Activated T-cell treated with anti-CD3 and anti-CD28 coated beads, Interleukin-2, amount 50 U/mL, for 1 hour (primary cell): ENCODE measurements at places on chromosomes 16 and 17.

DNA sequence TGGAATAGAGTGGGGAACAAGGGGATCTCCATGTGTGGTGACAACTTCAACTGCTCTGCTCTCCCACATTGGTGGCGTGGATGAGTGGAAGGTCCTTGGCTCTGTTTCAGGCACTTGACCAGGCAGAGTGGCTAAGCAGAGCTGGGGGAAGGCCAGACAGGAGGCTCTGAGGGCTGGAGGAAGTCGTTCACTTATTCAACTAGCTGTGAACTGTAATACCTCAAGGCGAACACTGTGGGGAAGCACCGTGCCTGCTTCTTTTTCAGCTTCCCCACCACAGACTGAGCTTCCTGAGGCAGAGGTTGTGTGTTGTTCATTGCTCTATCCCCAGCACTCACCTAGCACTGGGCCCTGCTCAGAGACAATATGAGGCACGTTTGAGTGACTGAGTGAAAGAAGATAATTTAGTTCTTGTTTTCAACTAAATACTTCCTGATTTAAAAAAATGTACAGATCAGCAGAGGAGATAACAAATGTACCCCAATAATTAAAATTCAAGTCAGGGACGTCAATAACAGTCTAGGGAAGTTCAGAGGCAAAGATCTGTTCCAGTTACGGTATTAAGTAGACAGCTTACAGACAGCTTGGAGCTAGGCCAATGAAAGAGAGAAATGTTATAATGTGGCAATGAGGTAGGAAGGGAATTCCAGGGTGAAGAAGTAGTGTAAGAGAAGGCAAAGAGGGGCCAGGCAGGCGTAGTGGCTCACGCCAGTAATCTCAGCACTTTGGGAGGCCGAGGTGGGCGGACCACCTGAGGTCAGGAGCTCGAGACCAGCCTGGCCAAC is 34.7 kb downstream of the MYO18A start:
- DNase-seq, result peak; percentile 68

DNA sequence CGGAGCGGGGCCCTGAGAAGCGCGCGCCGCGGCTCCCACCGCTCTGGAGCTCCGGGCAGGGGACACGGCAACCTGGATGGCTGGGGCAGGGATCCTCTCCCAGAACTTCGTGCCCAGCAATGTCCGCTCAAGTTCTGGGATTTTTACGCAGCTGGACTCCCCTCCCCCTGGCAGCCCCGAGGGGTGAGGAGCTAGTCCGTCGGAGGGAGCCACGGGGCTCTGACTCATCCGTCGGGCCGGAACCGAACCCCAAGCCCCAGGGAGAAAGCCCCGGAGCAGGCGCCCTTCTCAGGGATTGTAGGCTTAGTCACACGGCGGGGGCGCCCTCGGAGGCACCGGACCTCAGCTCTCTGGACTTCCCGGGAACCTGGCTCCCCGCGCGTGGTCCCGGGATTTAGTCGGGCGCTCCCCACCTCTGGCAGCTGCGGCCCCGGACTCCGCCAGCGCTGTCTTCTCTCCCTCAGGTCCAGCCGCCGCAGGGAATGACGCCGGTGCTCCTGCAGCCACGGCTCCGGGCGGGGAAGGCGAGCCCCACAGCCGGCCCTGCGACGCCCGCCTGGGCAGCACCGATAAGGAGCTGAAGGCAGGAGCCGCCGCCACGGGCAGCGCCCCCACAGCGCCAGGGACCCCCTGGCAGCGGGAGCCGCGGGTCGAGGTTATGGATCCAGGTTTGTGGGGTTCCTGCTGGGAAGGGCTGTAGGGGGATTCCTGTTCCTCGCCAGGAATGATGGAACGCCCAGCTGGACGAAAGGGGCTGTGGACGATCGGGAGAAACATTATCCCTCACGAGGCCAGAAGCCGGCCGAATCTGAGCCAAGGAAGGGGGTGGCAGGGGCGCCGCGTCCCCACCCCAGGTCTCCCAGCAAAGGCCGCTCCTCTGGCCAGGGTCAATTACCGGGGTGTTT is 830 bp downstream of the SPHK1 start:
- peak; percentile 59 for DNase-seq

GRCh38 chr17:70610161-70610560 is 440.8 kb downstream of the KCNJ2 start:
- DNase-seq, result no peak

- DNase-seq, result peak; percentile 60
These were observed 17.5 kb downstream of the COG7 start for GRCh38 chr16:23435500-23435899.

GRCh38 chr16:1746693-1747195 is 24.6 kb downstream of the NME3 start:
- DNase-seq, result no peak

DNA sequence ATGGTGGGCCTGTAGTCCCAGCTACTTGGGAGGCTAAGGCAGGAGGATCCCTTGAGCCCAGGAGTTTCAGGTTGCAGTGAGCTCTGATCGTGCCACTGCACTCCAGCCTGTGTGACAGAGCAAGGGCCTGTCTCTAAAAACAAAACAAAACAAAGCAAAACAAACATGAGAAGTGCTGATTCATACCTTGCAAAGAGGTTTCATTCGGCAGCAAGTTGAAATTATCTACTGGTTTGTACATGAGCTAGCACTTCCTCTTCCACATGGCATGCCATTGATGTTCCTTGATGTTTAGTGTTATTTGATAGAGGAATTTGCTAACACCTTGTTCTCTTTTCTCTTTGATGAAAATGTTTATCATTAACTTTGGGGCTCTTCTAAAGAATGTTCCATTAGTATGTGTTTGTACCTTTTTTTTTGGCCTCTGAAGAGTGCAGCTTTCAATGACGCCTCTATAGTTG is 50.6 kb downstream of the SPECC1 start:
- no peak for DNase-seq

DNA sequence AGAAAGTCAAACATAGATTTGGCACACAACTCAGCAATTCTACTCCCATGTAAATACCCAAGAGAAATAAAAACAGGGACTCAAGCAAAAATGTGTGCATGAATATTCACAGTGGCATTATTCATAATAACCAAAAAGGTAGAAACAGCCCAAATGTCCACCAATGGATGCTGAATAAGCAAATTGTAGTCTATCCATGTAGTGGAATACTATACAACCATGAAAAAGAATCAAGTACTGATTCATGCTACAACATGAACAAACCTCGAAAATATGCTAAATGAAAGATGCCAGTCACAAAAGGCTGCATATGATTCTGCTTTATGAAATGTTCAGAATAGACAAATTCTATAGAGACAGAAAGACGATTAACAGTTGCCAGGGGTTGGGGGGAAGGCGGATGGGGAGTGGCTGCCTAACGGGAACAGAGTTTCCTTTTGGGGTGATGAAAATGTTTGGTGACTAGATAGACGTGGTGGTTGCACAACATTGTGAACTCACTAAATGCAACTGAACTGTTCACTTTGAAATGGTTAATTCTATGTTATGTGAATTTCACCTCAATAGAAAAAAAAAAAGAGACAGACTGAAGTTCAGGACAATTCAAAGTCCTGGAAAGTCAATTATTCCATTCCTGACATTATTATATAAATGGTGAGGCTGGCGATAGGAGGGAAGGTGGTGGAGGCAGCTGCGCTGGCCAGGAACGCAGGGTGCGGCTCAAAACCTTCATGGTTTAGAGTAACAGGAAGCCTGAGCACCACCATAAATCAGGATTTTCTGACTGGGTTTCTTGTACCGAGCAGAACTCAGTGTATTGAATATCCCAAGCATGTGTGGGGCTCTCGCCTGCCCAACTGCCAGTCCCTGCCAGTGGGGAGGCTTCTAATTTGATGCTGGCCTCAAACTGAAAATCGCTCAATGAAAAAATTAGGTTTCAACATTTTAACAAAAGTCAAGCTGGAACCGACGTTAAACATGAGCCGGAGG is 300.9 kb downstream of the C16orf95 start:
- no peak for DNase-seq

DNA sequence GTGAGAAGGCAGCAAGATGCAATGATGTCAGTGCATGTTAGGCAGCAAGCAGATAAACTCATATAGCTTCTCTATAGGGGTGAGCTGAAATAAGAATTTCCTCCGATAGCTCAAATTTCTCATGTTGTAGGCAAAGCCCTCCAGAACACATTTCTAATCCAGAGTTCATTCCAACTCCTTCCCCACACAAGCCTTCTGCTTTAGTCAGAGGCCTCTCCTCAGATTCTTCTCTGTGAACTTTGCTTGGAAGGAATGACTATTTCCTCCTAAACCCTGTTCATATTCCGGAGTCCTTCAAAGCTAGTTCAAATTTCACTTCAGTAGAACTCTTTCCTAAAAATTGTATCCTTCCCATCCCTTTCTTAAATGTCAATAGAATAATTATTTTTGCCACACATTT is 144.8 kb downstream of the KCNJ2 start:
- no peak for DNase-seq

DNA sequence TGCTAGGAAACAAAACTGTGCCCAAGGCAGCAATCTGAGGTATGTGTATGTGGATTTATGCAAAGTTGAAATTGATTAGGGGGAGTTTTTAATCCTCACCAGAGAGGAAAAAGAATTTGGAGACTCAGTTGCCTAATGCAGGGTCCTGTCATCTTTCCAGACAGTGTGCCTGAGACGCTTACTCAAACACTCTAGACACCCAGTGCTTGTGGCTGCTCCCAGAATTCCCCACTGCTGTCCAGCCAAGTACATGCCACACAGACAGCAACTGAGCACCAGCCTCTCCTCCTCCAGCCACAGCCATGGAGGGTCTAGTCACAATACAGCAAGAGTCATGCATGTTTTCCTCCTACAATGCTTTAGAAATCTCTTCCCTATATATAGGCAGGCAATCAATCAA is 118.1 kb downstream of the HIC1 start:
- DNase-seq, result no peak
